T1000 (cell line): ENCODE measurements at places on chromosomes 7 and 10.

DNA sequence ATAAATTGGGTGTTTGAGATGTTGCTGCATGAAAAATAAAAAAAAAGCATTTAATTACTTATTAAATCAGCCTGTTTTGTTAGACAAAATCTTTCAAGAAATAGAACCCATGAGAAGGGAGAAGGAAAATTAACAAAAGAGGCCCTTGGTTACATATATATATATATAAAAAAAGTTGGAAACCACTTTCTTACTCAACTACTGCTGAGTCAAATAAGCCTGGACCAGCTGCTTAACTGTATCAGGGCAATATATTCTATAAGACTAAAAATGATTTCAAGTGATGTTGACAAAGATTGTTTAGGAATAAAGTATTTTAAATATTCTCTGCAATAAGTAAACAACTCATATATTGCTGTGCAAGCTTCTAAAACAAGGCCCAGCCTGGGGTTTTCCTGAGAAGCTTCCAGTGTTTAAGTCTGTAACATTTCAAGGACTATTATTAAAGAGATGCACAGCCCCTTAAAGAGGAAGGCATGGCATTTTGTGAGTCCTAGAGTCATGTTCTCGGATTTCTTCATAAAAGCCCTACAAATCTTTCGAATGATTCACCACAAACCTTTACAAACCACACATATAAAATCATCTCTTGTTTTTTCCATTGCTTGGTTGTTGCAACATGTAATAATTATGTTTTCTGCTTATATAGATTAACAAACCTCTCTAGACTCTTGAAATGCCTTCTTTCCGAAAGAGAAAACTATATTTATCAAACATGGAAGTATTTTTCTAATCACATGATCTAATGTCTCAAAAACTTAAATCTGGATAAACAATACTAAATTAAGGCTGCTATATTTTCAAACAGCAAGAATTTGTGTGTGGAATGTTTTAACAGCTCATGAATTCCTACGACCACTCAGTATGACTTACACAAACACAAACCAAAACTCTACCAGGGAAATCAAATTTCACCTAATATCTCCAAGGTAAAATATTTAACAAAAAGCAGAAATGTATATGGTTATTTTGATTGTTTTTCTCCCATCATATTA lies 14.3 kb downstream of the JAZF1 start:
- no peak for DNase-seq

GRCh38 chr10:132912713-132913558 lies 29.4 kb downstream of the CFAP46 start:
- no peak for DNase-seq

DNA sequence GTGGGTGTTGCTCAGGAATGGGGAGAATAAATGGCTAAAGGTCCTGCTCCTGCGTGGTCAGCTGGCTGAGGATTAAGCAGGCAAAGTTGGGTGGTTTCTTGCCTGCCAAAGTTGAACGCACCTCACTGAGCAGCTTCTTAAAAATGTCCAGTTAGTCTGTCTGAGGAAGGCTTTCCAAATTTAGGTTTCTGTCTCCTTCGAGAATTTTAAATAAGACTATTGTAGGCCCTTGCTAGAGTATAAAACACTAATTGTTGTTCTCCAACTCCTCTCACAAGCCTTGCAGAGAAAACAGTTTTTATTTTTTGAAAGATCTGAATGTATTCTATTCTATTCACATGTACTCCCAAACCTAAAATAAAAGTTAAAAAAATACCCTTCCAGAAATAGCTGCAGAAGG lies 122.0 kb upstream of the LAMB4 start:
- no peak for DNase-seq

DNA sequence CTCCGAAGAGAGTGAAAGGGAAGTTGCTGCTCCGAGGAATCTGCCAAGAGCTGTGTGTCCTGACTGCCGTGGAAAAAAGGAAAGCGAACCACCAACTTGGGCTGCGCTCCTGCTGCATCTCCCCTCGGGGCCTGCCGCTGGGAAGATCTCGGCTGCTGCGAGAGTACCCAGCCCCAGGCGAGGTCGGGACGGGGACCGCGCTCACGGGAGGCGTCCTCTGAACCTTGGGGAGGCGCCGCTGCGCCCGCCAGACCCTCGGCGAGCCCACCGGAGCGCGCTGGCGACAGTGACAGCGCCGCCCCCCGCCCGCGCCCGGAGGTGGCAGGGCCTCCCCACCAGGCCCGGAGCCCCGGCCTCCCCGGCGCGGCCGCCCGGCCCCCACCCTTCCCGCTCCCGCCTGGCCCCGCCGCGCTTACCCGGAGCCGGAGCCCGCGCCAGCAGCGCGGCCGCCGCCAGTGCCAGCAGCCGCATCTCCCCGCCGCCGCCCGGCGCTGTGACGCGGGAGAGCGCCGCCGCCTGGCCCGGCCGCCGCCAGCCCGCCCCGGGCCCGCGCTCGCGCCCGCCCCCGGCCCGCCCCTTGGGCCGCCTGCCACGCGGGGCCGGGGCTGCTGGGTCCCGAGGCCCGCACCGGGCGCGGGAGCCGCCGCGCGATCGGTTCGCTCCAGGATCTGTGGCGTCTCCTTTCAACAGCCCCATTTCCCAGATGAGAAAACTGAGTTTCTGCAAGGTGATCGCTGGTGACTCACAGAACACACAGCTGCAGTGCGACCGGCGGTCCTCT lies at the start of gene VSTM4:
VSTM4 (minus strand) TSS at position 508 of the 781 bp plus-strand sequence; CDS start at position 471, 37 bp downstream.
- DNase-seq = no peak

GRCh38 chr10:86367152-86367951 lies 757 bp upstream of the GRID1 start:
- DNase-seq = peak; percentile 46

DNA sequence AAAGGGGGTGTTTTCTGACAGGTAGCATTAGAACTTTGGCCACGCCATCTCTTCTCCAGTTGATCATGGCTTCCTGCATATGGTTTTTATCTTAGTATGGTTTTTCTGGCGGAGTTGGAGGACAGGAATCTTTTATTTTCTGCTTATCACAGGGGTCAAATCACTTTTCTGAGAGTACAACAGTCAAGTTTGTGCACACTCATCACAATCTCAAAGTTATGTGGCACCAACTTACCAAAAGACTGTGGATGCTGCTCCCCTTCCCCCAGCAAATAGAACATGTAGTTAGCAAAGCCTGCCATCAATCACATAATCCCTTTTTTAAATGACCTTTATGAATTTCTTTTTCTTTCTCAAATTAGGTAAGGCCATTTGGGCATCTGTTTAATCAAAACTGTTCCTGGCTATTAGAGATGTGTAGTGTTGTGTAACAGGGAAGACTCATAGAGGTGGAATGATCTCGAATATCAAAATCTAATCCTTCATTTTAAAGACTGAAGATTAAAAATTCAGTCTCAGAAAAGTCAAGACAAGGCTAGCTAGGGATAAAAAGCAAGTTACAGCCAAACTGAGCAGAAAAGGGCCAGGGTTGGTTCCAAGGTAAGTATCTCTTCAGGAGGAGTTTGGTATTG lies 3.8 kb upstream of the CH25H start:
- no peak for DNase-seq

DNA sequence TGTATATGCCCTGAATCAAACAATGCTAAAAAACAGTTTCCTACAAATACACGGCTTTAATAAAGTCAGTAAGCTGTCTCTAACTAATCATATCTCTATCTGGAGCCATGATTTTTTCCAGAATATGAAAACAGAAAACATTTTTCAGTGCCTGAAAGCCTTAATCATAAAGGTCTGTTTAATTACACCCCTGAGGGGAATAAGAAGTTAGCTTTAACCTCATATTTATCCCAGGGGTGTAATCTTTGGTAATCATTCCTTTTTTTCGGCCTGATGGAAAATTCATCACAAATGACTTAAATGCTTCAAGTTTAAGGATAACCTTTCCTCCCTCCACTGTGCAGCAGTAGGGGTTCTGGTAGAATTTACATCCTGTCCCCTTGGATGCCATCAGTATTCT lies 124.2 kb downstream of the ATE1 start:
- no peak for DNase-seq

GRCh38 chr10:118914629-118915028 lies 114.9 kb upstream of the NANOS1 start:
- no peak for DNase-seq

- DNase-seq = no peak
These were observed 169.5 kb downstream of the PLXDC2 start for GRCh38 chr10:19985745-19986144.

- no peak for DNase-seq
These were observed 124.5 kb downstream of the MYOF start for GRCh38 chr10:93357680-93358079.

- no peak for DNase-seq
These were observed 111.3 kb upstream of the TNS3 start for GRCh38 chr7:47693216-47693615.

- no peak for DNase-seq
These were observed 201.1 kb downstream of the NSUN6 start for GRCh38 chr10:18450298-18450697.

GRCh38 chr7:99790407-99790806 lies 6.4 kb upstream of the CYP3A4 start:
- DNase-seq = no peak

GRCh38 chr10:21171197-21171935 lies 274.3 kb upstream of the NEBL start:
- DNase-seq = no peak

DNA sequence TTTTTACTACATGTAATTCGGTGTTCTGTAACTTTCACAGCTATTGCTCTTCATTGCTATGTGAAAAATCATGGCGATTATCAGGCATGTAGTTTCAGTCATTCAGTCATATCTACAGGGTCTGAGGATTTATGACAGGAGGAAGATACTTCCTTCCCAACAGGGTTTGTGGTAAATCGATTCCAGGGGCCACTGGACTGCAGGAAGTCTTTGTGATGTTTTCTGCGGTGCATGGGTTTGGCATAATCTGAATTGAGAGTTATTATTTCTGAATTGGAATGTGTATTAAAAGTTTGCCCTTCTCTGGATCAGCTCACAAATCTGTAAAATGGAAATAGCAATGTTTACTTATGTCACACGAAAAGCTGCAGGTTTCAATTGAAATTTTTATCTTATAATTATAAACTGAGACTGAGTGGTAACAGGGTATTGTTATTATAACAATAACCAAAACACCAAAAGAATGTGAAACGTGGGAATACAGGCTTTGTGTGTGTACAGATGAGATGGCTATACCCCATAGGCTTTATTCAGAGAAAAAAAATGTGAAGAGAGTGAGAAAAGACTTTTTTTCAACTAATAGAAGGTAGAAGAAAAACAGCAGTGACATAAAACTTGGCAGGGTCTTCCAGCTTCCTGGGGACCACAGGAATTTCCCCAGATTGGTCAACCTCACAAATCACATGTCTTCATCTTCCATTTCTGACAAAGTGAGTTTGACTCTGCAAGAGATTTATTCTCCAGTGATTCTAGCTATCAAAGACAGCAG lies 307.7 kb upstream of the NFE2L3 start:
- no peak for DNase-seq

GRCh38 chr10:110344622-110345021 lies 39.9 kb upstream of the SMNDC1 start:
- no peak for DNase-seq

- peak; percentile 84 for DNase-seq
These were observed 19.3 kb downstream of the PPP1R3C start for GRCh38 chr10:91613411-91614187.

DNA sequence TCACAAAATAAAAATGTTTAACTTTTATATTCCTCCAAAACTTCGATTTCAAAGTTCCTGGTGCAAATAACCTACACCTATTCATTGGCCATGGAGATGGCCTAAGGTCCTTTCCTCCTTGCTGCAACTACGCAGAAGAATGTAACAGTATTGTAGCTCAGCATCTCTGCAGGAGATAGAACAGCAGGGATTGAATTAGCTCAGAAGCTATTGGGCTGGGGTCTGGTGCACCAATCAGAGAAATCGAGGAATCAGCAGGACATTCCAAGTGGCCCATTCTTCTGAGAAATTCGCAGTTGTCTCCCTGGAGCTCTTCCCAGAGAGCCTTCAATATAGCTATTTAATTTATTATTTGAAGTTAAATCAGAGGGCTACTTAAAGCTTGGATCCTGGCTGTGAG lies 560.6 kb downstream of the GATA3 start:
- no peak for DNase-seq

- DNase-seq = no peak
These were observed 36.2 kb downstream of the WBP1L start for GRCh38 chr10:102779680-102780526.

- no peak for DNase-seq
These were observed 14.2 kb upstream of the PRKAR1B start for GRCh38 chr7:741191-741671.

GRCh38 chr10:117900280-117900679 lies 146.5 kb downstream of the RAB11FIP2 start:
- DNase-seq = no peak

DNA sequence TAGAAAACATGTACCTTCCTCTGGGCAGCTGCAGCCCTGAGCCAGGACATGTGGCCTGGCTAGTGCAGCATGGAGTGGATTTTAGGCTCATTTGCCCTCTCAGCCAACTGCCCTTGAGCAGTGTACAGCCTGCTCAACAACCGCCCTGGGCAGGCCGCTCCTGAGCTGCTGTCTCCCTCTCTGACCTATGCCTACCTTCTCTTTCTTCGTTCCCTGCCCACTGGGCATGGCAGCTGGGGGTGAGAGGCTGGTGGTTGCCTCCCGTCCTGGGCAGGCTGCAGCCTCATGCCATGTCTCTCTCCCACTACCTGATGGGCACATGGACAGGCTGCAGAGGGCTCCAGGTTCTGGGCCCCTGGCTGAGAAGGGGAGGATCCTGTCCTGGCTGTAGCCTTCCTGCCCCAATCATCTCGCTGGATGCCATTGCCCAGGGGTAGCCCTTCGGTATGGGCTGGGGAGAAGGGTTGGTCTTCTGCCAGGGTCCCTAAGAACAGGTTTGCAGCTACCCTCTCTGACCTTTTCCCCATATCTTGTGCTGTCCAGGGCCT lies 97.3 kb downstream of the NEURL1 start:
- no peak for DNase-seq

DNA sequence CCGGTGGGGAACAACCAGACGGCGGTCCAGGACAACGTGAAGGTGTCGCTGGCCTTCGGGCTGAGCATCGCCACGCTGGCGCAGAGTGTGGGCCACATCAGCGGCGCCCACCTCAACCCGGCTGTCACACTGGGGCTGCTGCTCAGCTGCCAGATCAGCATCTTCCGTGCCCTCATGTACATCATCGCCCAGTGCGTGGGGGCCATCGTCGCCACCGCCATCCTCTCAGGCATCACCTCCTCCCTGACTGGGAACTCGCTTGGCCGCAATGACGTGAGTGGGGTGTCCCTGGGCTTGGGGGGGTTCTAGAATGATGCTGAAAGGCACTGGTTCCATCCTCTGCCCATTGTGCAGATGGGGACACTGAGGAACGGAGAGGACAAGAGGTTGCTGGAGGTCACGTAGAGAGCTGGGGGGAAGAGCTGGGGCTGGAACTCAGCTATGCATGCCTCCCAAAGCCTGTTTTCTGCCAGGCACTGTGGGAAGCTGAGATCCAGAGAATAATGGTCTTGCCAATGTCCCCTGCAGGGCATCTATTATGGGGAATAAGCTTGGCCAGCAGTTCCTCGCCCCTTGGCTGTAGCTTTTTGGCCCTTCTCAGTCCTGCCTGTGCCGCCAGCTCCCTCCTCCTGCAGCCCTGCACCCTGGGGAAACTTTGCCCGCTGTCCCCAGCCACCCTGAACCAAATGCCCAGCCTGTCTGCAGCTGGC lies 523 bp downstream of the AQP1 start:
- DNase-seq = no peak

- no peak for DNase-seq
These were observed 88.4 kb downstream of the FAS start for GRCh38 chr10:89078724-89079672.
